GM23338 (cell line): ENCODE measurements at places on chromosomes 7 and 10. TPM values are rescaled to one million over a fixed set of nuclear protein-coding genes. Genes with fewer than 3 reads are reported as not detected.

DNA sequence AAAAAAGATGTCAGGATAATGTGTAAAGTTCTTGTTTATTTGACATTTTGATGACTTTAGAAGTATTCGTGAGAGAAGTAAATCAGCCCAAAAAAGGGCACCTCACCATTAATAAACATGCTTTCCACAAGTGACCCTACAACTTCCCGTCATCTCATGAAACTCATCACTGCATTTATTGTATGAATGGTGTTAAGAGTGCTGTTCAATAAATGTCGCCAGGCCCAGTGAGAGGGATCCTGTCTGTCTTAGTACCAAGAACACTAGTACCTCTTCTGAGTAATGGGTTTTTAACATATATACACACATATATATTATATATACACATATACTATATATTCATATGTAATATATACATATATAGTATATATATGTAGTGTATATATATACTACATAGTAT is 61.9 kb downstream of the TMEM26 start:
- no peak for DNase-seq
- H3K27ac ChIP-seq = no peak overlapping the region
- no peaks in the 10 kb centered on the region for H3K4me1 ChIP-seq

DNA sequence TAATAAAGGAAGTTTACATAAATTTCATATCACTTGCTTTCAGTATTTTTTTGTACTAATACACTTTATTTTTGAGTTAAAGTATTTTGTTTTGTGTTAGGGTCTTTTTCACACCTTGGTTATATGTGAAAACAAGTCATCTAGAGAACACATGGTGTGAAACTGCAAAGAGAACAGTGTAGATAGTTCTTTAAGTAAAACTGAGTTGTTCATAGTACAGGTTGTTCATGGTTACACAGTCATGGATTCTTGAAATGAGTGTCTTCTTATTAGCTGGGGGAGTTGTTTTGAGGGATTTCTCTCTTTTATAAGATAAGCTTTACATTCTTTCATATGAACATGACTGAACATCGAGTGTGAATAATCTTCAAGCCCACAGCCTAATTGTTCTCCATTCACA is 244.2 kb downstream of the THSD7A start:
- H3K4me3 ChIP-seq = no peak overlapping the region
- H3K27me3 ChIP-seq = no peaks in the 10 kb centered on the region
- DNase-seq = no peak
- no peaks in the 10 kb centered on the region for H3K4me1 ChIP-seq
- H3K27ac ChIP-seq = no peak overlapping the region

The TCAF2 gene
- 0.08 and 0.28 TPM in 2 replicates for total RNA-seq

The ITGB1 gene
- 439 and 441 TPM in 2 replicates for total RNA-seq
